ENCODE measurements at places on chromosomes 4 and X.

GRCh38 chr4:23567338-23567737, 322.5 kb downstream of the PPARGC1A start:
- DNase-seq = no peak

DNA sequence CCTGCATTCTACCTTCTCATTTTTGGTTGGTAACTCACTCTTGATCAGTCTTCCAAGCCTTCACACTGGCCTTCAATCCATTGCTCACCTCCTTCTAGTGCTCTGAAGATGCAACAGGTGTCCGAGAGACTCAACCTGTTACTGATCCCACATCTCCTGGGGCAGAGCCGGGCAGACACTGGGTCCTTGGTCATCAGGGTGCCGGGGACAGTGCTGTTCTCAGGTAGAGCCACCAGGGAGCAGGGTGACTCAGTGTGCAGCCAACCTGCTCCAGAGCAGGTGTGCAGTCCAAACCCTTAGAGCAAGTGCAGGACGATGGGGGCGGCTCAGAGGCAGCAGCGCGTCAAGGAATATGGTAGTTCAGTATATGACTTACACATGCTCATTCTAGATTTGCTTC, 188.4 kb downstream of the DHX15 start:
- no peak for DNase-seq

DNA sequence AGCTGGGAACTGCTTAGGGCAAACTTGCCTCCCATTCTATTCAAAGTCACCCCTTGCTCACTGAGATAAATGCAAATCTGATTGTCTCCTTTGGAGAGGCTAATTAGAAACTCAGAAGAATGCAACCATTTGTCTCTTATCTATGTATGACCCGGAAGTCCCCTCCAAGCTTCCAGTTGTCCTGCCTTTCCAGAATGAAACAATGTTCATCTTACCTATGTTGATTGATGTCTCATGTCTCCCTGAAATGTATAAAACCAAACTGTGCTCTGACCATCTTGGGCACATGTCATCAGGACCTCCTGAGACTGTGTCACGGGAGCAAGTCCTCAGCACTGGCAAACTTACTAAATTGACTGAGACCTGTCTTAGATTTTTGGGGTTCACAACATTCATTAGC, 37.1 kb upstream of the TMPRSS11E start:
- no peak for DNase-seq

GRCh38 chr4:97656044-97656720, 487.1 kb downstream of the STPG2 start:
- peak; percentile 51 for DNase-seq

DNA sequence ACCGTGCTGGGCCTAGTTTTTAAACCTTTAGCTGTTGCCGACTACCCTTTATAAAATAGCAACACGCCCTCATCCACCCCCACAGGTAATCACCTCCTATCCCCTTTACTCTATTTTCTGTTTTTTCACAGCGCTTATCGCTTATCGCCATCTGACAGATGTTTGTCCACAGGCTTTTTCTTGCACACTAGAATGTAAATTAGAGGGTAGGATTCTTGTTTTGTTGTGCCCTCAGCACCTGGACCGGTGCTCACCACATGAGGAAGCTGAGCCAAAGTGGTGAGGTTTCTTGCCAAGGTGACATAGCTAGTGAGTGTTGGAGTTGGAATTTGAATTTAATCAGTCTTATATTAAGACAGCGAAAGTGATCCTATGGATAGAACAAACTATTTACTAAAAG, 2.9 kb upstream of the RBBP7 start:
- DNase-seq = no peak

GRCh38 chr4:37889849-37890800, 759 bp upstream of the TBC1D1 start:
- DNase-seq = peak; percentile 5

- no peak for DNase-seq
Observed at GRCh38 chrX:13128104-13128503, 83.7 kb upstream of the FAM9C start.

- DNase-seq = no peak
Observed at GRCh38 chr4:106314960-106315359, 1.0 kb downstream of the TBCK start.

GRCh38 chrX:111823703-111824102, 52.3 kb upstream of the TRPC5OS start:
- DNase-seq = no peak

GRCh38 chr4:41741354-41741753, 7.2 kb downstream of the PHOX2B start:
- no peak for DNase-seq

- no peak for DNase-seq
Observed at GRCh38 chr4:185837415-185838103, 25.6 kb upstream of the SORBS2 start.

All from A549 (cell line).